ENCODE measurements at places on chromosomes 1 and 21.

DNA sequence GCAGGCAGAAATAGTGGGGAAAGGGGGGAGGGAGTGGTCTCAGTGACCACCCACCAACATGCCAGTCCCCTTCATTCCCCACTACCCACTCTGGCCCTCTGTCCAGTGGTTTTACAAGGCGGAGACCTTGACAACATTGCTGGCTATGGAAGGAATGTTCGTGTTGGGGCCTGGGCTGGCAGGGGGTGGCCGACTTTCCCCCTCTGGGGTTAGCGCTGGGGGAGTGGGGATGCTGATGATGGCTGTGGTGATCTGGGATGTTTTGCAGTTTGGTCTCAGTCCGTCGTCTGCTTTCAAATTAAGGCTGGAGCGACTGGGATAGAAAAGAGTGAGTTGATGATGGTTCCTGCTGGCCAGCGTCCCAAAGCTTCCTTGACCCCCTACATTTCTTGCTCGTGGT lies 20.3 kb downstream of the DDX20 start:
- no peak for DNase-seq

DNA sequence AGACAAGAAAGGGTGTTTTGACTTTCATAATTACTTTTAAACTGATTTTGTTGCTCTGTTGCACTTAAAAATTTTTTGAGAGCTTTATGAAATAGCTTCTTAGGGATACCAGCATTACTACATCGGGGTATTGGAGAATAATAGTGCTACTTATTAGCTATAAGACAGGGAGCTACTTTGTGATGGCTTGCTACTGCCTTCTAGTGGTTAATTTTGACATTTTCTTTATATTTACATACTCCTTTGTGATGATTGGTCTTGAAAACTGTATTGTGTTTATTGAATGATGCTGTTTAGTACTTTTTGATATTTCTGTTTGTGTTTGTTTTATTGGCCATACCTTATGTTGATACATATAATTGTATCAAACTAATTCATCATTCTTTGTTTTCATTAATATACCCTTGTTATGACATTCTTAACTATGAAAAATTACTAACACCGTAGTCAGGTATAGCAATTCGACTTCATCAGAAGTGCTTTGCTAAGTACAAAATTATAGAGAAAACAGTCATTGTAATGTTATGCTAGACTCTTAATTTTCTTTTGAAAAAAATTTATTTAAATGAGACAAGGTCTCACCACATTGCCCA lies 85.5 kb downstream of the CLIC4 start:
- peak; percentile 52 for DNase-seq

DNA sequence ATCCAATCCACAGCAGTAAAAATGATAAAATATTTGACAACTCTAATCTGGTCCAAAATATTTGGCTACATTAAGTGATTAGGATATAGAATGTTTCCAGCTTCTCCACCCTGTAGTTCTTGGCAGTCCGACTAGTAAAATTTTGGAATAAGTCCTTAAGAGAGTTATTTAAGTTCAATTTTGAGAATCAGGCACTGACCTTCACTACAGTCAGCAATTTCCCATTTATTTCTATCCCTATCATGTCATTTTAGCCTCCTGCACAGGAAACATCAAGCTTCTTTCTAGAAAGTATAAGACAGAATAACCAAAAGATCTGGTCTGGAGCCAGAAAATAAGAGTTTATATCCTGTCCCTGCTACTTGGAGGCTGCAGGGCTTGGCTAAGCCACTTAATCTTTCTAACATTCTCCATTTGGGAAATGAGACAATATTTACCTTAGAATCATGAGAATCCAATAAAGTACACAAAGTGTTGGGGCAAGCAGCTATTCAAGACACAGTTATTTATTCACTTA lies 162.2 kb downstream of the DPYD start:
- no peak for DNase-seq

- DNase-seq, result no peak
These were observed 40.2 kb downstream of the DPT start for GRCh38 chr1:168688644-168689326.

- peak; percentile 86 for DNase-seq
These were observed 28.5 kb downstream of the ECE1 start for GRCh38 chr1:21261551-21262292.

GRCh38 chr1:7549277-7550161 lies 221.6 kb upstream of the VAMP3 start:
- no peak for DNase-seq

GRCh38 chr1:17161137-17161740 lies 42.0 kb upstream of the PADI2 start:
- DNase-seq, result peak; percentile 5

DNA sequence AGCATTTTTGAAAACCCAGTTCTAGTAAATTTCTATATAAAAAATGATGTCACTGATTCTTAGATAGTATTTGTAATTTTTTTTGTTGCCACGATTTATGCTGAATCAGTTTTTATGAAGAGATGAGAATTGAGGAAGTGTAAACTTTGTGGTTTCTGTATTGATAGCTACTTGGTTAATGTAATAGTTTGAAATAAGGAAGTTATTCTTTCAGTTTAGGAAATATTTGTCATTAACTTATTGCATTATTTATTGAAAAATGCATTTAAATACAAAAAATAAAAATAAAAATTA lies 97.8 kb downstream of the ZFYVE9 start:
- no peak for DNase-seq

GRCh38 chr21:45056296-45056904 lies 18.0 kb upstream of the ADARB1 start:
- DNase-seq, result no peak

DNA sequence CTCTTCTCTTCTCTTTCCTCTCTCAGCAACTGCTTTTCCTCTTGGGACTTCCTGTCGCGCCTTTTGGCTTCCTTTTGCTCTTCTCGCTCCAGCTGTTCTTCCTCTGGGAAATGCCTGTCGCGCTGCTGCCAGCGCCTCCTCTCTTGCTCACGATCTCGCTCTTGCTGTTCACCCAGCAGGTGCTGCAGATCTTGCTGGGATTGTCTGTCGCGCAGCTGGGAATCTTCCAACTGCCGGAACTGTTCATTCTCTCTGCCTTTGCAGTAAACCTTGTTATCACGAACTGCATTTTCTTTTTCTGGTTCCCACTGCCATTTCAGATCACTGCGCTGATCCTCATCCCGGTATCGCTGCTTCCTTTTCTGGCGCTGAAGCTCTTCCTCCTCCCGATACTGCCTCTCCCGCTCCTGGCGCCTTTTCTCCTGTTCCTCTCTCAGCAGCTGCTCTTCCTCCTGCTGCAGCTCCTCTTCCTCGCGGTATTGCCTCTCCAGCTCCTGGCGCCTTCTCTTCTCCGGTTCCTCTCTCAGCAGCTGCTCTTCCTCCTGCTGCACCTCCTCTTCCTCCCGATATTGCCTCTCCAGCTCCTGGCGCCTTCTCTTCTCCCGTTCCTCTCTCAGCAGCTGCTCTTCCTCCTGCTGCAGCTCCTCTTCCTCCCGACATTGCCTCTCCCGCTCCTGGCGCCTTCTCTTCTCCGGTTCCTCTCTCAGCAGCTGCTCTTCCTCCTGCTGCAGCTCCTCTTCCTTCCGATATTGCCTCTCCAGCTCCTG lies 5.8 kb downstream of the TCHH start:
- DNase-seq, result no peak

DNA sequence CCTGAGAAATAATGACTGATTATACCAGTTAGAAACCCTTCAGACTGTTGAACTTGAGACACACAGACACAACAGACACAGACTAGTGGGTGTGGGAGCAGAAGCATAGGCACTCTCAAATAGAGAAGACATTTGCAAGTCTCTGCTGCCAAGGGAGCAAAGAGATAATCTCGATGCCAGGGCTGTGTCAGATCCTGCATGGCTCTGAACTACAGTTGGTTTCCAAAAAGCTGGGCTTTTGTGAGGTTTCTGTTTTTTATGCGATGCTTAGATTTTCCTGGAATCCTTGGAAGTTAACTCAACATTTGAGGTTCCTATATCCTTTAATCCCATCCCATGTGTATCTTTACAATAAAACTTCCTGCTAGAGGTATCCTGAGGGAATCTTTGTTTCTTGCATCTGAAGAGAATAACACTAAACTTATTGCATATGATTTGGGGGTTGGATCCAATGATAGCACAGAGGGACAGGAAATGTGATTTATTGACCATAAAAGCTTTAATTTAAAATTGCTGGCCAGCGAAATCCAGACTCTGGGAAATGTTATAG lies 236.4 kb downstream of the SPATA17 start:
- no peak for DNase-seq

DNA sequence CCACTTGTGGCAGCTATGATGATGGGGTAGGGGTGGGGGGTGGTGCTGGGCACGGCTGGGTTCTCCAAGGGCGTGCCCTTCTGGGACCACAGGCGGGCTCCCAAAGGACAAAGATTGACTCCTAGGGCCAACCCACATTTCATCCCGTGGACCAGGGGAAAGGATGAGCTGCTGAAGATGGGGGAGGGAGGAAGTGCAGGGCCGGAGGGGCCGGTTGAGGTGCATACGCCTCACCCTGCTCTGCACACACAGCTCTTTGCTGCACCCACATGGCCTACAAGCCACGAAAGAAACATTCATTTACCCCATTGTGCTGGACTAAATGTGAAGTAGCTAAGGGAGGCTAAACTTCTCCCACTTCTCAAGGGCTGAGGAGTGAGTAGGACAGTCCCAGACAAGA lies 34.2 kb upstream of the GNPAT start:
- DNase-seq, result no peak

All from CMK (cell line).